ENCODE measurements at places on chromosomes 11 and 22.

DNA sequence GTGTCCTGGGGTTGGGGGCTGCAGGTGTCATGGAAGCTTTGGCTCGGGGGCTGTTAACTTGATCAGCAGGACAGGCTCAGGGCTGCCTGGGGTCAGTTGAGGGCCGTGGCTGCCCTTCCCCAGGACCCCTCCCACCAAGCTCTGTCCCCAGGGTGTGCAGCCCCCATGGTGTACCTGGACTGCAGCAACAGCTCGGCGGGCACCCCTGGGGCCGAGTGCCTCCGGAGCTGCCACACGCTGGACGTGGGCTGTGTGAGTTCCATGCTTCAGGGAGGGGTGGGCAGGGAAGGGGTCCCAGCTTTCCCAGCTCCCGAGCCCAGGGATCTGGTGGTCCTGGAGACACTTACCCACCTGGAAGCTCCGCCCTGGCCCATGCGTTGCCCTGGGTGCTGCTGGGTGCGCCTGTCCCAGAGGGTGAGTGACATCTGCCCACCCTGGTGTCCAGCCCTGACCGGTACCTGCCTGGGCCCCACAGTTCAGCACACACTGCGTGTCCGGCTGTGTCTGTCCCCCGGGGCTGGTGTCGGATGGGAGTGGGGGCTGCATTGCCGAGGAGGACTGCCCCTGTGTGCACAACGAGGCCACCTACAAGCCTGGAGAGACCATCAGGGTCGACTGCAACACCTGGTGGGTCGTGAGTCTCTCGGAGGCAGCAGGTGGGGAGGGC is 11.3 kb downstream of the MUC5B start:
- no peak for DNase-seq

DNA sequence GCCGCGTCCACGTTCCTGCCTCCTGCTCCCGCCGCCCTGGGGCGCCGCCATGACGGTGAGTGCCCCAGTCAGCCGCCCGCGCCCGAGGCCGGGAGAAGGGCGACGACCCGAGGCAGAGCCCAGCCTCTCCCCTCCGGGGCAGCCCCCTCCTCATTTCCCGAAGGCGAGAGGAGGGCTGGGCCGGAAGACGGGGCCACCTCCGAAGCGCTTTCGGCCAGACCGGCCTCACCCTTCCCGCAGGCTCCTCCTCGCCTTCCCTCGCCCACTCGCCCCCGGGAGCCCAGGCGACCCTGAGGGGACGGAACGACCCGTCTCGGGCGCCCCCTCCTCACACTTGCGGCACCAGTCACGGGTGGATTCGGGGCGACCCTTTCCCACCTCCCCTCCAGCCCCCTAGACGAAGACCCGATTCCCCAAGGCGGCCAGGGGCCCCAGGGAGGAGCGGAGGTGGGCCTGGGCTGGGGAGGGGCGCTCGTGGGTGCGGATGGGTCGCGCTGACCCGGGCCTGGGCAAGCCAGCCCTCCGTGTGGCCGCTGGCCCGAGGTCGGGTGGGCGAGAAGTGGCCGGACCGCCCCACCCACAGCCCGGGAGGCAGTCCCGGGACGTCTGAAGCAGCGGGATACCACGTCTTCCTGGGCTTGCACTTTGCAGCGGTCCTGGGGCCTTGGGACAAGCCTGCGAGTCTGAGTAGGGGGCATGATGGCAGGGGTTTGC is 49.7 kb downstream of the TRIOBP start:
- peak; percentile 49 for DNase-seq

- DNase-seq: peak; percentile 72
Observed at GRCh38 chr11:45021692-45022141, 71.0 kb upstream of the TP53I11 start.

DNA sequence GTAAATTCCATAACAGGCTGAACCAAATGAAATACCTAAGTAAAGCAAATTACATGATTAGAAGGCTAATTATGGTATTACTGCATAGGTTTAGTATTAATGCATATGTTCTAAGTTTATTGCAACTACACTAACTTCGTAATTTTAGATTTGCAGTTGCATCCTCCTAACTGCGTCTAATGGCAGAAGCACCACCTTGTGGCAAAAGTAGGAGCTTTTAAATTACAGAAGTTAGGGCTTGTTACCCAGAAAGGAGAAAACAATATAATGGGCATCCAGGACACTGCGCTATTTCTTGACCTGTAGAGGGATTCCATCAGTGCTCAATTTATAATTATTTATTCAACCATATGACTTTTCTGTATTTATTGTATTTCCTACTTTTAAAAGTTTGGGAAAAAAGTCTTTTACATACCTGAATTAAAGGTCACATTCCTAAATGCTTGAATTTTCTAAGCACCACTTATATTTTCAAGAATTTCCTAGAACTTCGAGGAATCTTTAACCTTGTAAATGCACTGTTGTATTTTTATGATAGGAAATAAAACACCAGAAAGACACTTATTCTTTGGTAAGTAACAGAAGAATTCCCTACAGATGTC is 16.3 kb upstream of the GPR83 start:
- DNase-seq: peak; percentile 10

GRCh38 chr11:94876222-94876621 is 97.1 kb downstream of the CWC15 start:
- DNase-seq: no peak

DNA sequence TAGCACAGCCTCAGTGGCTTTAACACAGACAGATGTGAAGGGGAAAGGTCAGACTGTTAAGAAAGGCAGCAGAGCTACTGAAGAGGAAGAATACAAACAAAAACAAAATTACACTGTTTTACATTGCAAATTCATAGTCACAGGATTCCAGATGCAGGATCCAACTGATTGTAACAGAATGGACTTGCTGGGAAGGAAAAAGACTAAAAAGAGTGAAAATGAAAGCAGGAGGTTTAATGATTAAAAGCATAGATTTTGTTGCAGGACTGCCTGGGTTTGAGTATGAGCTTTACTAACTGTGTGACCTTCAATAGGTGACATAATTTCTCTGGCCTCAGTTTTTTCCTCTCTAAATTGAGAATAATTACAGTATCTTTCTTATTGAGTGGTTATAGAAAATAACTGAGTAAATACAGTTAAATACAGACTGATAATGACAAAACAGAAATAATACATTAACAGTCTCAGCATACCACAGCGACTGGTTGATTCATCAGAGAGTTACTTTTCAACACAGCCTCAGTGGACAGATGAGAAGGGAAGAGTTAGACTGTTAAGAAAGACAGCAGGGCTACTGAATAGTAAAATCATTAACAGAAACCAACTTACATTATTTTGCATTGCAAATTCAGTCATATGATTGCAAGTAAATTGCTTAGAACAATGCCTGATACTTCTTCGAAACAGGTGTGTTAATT is 704.2 kb upstream of the TENM4 start:
- no peak for DNase-seq

DNA sequence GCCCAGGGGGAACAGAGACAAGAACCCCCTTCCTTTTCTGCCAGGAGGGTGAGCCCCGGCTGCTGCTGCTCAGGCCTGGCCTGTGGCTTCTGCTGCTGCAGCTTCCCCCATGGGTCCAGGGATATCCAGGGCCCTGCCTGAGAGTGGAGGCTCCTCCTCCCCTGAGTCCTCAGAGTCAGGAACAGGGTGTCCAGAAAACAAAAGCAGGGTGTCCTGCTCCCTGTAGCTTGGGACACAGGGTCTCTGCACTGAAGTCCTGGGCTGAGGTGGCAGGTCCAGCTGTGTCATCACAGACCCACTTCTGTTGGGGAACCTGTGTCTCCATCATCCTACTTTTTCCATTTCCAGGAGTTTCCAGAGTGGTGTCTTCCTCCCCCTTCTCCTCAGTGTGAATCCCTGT is 76.1 kb downstream of the ZNF280B start:
- no peak for DNase-seq

GRCh38 chr11:77854838-77855237 is 33.9 kb downstream of the AAMDC start:
- no peak for DNase-seq

DNA sequence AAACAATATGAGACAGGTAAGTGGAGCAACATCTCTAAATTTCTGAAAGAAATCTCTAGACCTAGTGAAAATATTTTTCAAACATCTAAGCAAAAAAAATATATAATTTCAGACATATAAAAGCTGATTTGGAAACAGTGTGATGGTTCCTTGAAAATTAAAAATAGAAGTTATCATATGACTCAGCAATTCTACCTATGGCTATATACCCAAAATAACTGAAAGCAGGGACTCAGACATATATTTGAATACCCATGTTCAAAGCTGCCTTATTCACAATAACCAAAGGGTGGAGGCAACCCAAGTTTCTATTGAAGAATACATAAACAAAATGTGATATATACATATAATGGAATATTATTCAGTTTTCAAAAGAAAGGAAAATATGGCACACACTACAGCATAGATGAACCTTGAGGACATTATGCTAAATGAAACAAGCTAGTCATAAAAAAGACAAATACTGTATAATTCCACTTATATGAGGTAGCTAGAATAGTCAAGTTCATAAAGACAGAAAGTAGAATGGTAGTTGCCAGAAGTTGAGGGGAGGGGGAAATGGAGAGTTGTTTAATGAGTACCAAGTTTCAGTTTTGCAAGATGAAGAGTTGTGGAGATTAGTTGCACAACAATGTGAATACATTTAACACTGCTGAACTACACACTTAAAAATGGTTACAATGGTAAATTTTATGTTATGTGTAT is 300.4 kb downstream of the TTC28 start:
- DNase-seq: no peak
